Hematopoietic multipotent progenitor cell (in vitro differentiated cells): ENCODE measurements at places on chromosomes 7 and 10.

- DNase-seq = no peak
These were observed 1.3 kb downstream of the SEMA3D start for GRCh38 chr7:85185424-85186082.

GRCh38 chr7:22945584-22945983 is 68.3 kb downstream of the HYCC1 start:
- no peak for DNase-seq

DNA sequence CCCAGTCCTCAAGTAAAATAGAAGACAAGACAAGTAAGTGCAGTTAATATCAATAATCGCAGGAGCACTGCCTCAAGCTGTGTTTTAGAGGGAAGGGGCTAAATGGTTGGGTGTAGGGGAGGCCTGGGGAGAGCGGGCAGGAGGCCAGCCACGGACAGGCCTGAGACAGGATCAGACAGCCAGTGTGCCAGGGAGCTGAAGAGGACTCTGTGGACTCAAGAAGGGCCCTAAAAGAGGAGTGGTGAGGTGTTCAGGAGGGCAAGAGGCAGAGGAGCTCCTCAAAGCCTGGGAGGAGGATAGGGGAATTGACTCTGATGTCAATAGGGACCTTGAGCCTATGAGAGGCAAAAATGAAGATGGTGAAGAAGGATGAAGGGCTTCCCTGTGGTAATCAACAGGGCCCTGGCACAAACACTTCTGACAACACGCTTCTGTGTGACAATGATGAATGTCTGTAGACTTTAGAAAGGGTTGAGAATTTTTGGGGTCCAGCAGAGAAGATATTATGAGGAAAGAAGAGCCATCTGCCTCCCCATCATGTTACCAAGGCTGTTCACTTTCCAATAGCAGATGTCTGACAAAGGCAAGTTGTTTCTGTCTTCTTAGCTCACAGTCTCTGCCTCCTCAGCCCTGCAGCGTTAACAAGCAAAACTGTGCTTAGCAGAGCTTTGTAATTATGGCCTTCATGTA is 2.4 kb upstream of the PTPRE start:
- no peak for DNase-seq

- DNase-seq = no peak
These were observed at the start of gene SKIDA1 for GRCh38 chr10:21525367-21526187. TSS of gene SKIDA1 (minus strand) at chr10:21525682. CDS start at chr10:21517822, 7,860 bp downstream.

GRCh38 chr10:49426490-49427360 is 30.8 kb upstream of the DRGX start:
- no peak for DNase-seq

DNA sequence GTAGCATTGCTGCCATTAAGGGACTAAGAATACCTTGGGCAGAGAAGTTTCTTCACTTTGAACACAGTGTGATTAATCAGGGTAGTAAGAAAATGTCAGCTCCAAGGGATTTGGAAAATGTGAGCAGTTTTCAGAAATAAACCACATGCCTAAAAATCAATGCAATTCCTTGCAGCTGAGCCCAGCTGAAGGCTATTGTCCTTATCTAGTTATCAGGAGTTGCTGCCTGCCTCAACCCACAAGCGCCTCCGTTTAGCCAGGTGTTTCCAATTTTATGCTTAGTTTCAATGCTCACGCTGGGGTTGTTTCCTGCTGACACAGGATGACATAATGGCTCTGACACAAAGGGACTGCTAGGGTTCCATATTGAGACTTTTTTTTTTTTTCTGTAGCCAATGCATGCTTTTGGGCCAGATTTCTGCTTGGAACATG is 132.3 kb upstream of the ANK3 start:
- DNase-seq = no peak

DNA sequence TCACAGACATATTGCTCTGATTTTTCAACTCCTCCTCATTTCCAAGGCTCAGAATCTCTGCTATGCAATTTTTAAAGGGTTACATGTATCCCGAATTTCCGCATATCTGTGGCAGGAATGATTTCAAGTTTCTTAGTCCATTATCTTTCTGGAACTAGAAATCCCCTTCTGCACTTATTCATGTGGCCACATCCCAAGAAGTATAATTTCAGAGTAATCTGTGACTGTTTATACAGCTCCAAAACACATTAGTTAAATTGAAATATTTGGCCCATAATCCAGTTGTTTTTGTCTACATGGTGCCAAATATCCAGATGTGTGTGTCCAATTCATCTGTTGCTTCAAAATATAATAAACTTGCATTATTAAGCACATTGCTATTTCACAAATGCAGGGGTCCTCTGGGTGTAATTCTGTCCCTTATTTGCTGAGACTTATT is 271.2 kb downstream of the ARHGAP12 start:
- DNase-seq = no peak
